ENCODE measurements at places on chromosomes 3 and 15.

- DNase-seq = no peak
Measured at GRCh38 chr3:58874795-58875194, 175.0 kb downstream of the CFAP20DC start.

DNA sequence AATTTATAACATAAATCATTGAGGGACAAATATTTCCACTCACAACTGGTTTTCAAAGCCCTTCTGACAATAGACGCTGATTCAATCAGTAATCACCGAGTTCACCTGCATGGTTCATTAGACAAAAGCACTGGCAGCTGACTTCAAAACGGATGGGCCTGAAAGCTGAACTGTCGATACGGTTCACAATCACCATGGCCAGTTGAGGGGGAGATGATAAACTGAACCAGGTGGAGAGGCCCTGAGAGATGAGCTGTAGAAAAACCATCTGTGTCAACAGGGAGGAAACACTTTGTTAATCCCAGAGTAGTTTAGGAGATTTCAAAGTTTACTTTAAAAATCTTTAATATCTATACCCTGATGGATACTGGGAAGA lies 75.0 kb downstream of the PEX5L start:
- DNase-seq = no peak

- no peak for DNase-seq
Measured at GRCh38 chr3:94305835-94306611, 243.2 kb downstream of the NSUN3 start.

DNA sequence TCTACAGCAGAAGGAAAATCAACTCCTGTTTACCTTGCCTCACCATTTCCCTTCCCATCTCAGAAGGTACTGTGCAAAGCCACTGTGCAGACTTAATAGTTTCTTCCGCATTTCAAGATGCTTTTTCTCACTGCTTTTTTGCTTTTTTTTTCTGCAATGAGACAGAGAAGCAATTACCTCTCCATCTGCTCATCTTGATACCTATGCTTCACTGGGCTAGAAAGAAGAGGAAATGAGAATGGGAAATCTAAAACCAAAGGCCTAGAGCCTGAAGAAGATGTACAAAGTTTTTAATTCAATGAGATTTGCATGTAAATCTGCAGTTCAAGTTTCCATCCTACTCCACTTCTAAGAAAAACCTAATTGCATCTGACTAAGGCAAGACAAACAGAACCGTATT lies 238.1 kb upstream of the SETMAR start:
- DNase-seq = no peak

- DNase-seq = no peak
Measured at GRCh38 chr15:38876211-38876610, 311.6 kb upstream of the RASGRP1 start.

DNA sequence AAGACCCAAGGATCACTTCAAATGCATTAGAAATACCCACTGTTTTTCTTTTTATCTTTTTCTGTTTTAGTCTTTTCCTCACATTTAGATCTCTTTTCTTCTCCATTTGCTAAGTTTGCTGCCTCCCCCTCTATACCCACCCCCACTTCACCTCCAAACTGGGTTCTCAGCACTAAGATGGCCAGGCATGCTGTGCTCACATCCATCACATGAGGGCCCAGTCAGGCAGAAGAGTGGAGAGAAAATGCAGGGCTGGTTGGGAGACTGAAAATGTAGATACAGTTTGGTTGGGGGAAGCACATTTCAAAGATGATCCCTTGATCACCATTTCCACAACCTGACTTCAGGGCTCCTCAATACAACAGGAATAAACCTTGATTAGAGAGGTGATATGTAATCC lies 8.7 kb downstream of the GAP43 start:
- no peak for DNase-seq

DNA sequence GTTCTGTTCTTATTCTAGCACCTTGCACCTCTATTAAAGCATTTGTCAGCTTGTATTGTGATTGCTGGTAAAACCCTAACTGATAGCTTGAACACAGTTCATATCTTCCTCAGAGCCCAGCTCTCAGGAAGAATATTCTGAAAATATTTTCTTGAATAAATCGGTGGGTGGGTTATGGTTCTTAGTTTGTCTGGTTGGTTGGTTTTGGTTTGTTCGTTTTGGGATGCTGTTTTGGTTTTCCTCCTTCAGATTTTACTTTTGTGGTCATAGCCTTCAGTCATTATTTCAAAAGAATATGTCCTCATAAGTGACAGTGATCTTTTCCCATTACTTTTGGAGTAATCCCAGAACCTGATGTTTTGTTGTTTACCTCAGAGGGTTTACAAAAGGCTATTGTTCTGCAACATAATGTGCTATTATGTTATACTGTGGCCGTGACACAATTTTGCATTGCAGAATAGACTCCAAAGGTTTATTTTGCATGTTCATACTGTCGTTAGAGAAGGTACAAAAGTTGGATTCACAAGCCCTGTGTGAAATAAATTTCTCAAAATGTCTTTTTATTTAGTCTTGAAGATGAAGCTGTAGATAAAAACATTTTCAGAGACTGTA lies 2.7 kb upstream of the TMEM87A start:
- DNase-seq = no peak
